ENCODE measurements at places on chromosomes 7 and 10. TPM values are rescaled to one million over a fixed set of nuclear protein-coding genes. Genes with fewer than 3 reads are reported as not detected.

OR6B1 gene
- not detected for total RNA-seq

AOAH gene
- total RNA-seq: 2.9 TPM

FRMPD2 gene
- total RNA-seq: not detected

SLC39A12 gene
- not detected for total RNA-seq

GRCh38 chr7:155722118-155722517 is 77.7 kb downstream of the RBM33 start:
- no peak for DNase-seq
- H3K27me3 ChIP-seq: no peaks in the 10 kb centered on the region
- no peaks in the 10 kb centered on the region for H3K4me1 ChIP-seq
- no peaks in the 10 kb centered on the region for H3K36me3 ChIP-seq

GRCh38 chr10:6044751-6045313 is 17.3 kb downstream of the IL2RA start:
- DNase-seq: no peak
- H3K27ac ChIP-seq: no peak overlapping the region
- H3K4me3 ChIP-seq: no peak overlapping the region
- no peaks in the 10 kb centered on the region for H3K4me1 ChIP-seq
- no peaks in the 10 kb centered on the region for H3K27me3 ChIP-seq

DNA sequence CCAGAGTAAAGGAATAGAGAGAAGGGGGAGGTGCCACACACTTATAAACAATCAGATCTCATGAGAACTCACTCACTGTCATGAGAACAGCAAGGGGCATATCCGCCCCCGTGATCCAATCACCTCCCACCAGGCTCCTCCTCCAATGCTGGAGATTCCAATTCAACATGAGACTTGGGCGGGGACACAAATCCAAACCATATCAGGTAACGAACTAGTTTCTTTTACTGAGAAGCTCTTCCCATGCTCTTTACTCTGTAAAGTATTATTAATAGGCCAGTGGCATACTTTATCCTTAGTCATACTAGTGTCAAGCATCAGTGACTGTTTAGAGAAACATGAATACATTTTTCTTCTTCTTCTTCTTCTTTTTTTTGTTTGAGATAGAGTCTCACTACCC is 39.4 kb upstream of the ZNF488 start:
- no peak for DNase-seq
- H3K36me3 ChIP-seq: no peaks in the 10 kb centered on the region
- H3K4me3 ChIP-seq: no peak overlapping the region
- H3K27me3 ChIP-seq: no peaks in the 10 kb centered on the region

DNA sequence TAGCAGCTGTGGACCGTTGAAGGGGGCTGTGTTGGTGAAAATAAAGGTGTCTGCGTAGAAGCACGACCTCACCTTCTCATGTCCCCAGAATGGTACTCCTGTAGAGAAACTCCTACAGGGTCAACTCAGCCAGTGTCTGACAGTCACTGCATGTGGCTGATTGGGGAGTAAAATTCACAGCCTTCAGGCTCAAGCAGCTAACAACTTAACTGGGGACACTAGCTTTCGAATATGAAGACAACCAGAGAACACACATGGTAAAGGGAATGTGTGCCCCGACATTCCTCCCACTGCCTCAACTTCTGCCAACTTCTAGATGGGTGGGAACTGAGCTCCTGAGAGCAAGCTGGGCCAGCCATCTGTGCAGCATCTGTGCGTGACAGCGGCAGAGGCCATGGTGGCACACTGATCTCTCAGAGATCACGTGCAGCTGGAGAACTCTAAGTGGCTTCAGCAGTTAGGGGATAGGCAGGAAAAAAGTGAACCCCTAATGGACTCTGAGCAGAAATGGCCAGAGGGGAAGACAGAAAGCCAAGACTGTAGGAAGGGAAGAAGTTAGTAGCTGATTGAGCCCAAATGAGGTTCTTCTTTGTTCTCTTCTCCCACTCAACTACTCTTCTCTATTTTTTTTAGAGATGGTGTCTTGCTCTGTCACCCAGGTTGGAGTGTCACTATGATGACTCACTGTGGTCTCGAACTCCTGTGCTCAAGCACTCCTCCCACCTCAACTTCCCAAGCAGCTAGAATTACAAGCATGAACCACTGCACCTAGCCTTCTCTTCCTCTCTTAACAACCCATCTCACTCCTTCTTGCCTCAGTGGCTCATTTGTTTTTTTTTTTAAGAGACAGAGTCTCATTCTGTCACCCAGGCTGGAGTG is 280.8 kb downstream of the ZEB1 start:
- no peak for DNase-seq
- H3K27ac ChIP-seq: no peak overlapping the region
- H3K4me1 ChIP-seq: peaks cover 6% of the 10 kb centered on the region
- H3K4me3 ChIP-seq: no peak overlapping the region
- no peaks in the 10 kb centered on the region for H3K27me3 ChIP-seq
- H3K36me3 ChIP-seq: no peaks in the 10 kb centered on the region

GRCh38 chr10:119758448-119759195 is 32.8 kb downstream of the INPP5F start:
- no peaks in the 10 kb centered on the region for H3K36me3 ChIP-seq
- H3K27me3 ChIP-seq: no peaks in the 10 kb centered on the region
- no peak for DNase-seq
- no peaks in the 10 kb centered on the region for H3K4me1 ChIP-seq
- H3K4me3 ChIP-seq: no peak overlapping the region

DNA sequence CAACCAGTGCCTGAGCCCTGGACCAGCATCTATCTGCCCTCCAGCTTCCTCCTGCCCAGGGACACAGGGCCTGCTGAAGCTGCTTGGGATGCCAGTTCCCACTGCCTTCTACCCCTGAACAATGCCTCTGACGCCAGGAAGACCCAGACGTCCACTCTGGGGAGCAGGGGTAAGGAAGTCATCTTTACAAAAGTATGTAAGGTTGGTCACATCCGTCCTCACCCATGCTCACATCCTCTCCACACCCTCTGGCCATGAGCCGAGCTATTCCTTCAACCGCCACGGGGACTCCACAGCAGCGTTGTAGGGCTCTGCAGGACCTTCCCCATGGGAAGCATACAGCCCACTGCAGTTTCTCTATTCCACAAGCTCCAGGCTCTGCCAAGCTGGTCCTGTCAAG is 58.5 kb downstream of the CLRN3 start:
- H3K27me3 ChIP-seq: no peaks in the 10 kb centered on the region
- no peak overlapping the region for H3K4me3 ChIP-seq
- peaks cover 20% of the 10 kb centered on the region for H3K4me1 ChIP-seq
- no peak overlapping the region for H3K27ac ChIP-seq
- H3K36me3 ChIP-seq: no peaks in the 10 kb centered on the region
- DNase-seq: no peak

DNA sequence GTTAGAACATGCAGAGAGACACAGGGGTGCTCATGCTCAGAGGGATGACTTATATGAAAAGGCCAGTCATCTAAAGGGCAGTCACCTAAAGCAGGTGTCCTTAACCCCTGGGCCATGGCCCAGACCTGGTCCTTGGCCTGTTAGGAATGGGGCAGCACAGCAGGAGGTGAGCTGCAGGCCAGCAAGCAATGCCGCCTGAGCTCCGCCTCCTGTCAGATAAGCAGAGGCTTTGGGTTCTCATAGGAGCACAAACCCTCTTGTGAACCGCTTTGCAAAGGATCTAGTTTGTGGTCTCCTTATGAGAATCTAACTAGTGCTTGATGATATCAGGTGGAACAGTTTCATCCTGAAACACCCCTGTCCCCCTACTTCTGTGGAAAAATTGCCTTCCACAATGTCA is 14.5 kb downstream of the ANKRD7 start:
- no peaks in the 10 kb centered on the region for H3K36me3 ChIP-seq
- H3K27me3 ChIP-seq: no peaks in the 10 kb centered on the region
- no peak overlapping the region for H3K27ac ChIP-seq
- no peaks in the 10 kb centered on the region for H3K4me1 ChIP-seq
- no peak for DNase-seq

DNA sequence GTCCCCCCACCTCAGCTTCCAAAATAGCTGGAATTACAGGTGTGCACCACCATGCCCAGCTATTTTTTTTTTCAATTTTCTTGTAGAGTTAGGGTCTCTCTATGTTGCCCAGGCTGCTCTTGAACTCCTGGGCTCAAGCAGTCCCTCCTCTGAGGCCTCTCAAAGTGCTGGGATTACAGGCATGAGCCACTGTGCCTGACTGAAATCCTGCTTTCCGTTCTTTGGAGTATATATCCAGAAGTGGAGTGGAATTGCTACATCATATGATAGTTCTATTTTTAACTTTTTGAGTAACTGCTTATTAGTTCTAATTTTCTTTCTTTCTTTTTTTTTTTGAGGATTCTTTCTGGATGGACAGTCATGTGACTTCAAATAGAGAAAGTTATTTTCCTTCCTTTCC is 62.9 kb upstream of the ZMIZ2 start:
- no peaks in the 10 kb centered on the region for H3K36me3 ChIP-seq
- DNase-seq: no peak
- H3K4me3 ChIP-seq: no peak overlapping the region
- peaks cover 1% of the 10 kb centered on the region for H3K4me1 ChIP-seq
- H3K27ac ChIP-seq: no peak overlapping the region

DNA sequence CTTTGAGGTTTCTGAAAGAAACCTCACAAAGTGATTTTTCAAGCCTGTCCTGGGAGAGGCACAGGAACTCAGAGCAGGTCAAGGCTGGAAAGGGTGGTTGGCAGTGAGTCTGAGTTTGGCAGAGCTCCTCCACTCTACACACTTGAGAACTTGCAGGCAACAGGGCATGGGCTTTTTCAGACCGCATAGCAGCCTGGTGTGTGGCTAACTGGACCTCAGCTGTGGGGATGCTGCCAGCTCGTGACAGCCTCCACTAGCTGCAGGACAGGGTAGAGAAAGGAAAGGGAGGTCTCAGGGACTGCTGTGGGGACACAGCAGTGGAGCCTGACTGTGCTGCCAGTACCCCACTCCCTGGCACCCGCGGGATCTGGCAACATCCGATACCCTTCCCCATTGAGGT is 2.6 kb downstream of the CDHR1 start:
- H3K27me3 ChIP-seq: no peaks in the 10 kb centered on the region
- no peak overlapping the region for H3K4me3 ChIP-seq
- H3K4me1 ChIP-seq: no peaks in the 10 kb centered on the region
- no peaks in the 10 kb centered on the region for H3K36me3 ChIP-seq

GRCh38 chr10:114400091-114400490 is 4.2 kb downstream of the AFAP1L2 start:
- H3K27me3 ChIP-seq: no peaks in the 10 kb centered on the region
- no peaks in the 10 kb centered on the region for H3K36me3 ChIP-seq
- DNase-seq: peak; percentile 73
- H3K4me1 ChIP-seq: peaks cover 25% of the 10 kb centered on the region
- no peak overlapping the region for H3K27ac ChIP-seq
- no peak overlapping the region for H3K4me3 ChIP-seq

- no peaks in the 10 kb centered on the region for H3K27me3 ChIP-seq
- no peaks in the 10 kb centered on the region for H3K36me3 ChIP-seq
- no peak overlapping the region for H3K27ac ChIP-seq
Measured at GRCh38 chr7:36667007-36667745, 57.1 kb downstream of the AOAH start.

- H3K27me3 ChIP-seq: no peaks in the 10 kb centered on the region
- no peak for DNase-seq
- H3K4me3 ChIP-seq: no peak overlapping the region
- no peak overlapping the region for H3K27ac ChIP-seq
Measured at GRCh38 chr7:97107192-97107800, 10.2 kb upstream of the SDHAF3 start.

DNA sequence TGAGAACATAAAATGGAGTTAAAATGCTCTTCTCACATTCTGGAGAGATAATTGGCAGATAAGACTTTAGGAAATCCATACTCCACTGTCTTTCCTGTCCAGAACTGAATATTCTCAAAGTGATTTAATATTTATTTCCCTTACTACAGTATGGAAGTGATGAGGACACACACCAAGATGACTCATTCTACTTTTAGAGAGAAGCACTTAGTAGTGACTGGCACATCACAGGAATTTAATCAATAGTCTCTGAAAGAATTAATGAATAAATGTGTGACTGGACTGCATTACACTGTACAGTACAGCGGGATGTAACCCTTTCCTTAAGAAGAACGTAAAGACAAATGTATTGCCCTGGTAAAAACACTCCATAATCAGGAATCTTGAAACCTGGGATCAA is 116.7 kb downstream of the SEMA3E start:
- H3K27me3 ChIP-seq: no peaks in the 10 kb centered on the region
- DNase-seq: no peak
- no peak overlapping the region for H3K4me3 ChIP-seq
- no peaks in the 10 kb centered on the region for H3K36me3 ChIP-seq
- H3K27ac ChIP-seq: no peak overlapping the region

DNA sequence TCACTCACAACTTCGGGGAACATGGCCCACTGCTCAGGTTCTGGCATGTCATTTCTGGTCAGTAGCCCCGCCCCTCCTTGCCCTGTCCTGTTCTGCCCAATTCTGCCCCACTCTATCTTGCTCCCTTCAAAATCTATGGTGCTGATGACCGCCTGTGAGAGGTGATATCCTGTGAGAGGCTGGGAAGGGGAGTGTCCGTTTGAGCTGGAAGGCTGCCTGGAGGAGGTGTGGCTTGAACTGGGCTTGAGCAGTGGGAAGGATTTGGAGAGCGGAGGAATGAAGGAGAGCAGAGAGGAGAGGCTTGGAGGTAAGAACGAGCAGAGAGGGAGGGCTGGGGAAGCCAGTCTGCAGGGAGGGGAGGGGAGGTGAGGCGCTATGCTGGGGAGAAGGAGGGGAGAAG is 145.3 kb downstream of the RPS24 start:
- H3K27ac ChIP-seq: no peak overlapping the region
- H3K4me1 ChIP-seq: no peaks in the 10 kb centered on the region
- no peaks in the 10 kb centered on the region for H3K27me3 ChIP-seq
- no peaks in the 10 kb centered on the region for H3K36me3 ChIP-seq

DNA sequence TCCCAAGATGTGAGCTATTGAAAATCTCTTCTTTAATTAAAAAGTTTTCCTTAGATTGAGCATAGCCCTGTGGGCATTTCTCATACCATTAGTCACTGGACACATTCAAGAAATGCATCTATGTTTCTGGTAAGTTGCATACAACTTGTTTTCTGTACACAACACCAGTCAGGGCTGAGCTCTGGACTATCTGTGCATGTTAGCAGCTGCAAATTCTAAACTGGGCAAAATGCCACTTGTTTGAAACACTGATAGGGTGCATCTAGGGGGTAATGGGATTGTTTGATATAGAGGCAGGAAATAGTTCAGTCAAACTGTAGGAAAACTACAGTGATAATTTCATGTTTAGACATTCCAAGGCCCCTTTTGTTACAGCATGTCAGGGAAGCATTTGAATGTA is 145.6 kb upstream of the NPY start:
- H3K36me3 ChIP-seq: no peaks in the 10 kb centered on the region
- no peak for DNase-seq
- no peaks in the 10 kb centered on the region for H3K4me1 ChIP-seq
- H3K27me3 ChIP-seq: no peaks in the 10 kb centered on the region

- no peaks in the 10 kb centered on the region for H3K36me3 ChIP-seq
- H3K4me1 ChIP-seq: no peaks in the 10 kb centered on the region
- no peak overlapping the region for H3K4me3 ChIP-seq
- DNase-seq: no peak
Measured at GRCh38 chr10:127041552-127041951, 136.3 kb downstream of the DOCK1 start.

DNA sequence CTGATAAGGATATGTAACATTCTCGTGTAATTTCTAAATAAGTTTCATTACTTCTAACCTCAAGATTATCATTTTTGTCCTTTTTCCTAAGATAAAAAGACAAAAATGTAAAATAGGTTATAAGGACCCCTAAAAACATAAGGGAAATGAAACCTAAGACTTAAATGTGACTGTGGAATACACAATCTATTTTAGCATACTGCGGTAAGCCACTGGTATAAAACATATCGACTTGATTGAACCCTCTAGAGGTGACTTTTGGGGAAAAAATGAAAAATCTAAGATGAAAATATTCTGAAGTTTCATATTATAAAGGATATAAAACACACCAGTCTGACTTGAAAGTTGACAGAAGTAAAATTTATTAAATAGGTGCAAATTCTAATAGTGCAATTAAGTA is 1.9 kb downstream of the NAMPT start:
- no peaks in the 10 kb centered on the region for H3K27me3 ChIP-seq
- H3K36me3 ChIP-seq: no peaks in the 10 kb centered on the region
- H3K27ac ChIP-seq: no peak overlapping the region
- H3K4me1 ChIP-seq: peaks cover 5% of the 10 kb centered on the region

All from ovary (tissue), 10 donors.